NAMALWA (cell line): ENCODE measurements at places on chromosomes 1 and 21.

DNA sequence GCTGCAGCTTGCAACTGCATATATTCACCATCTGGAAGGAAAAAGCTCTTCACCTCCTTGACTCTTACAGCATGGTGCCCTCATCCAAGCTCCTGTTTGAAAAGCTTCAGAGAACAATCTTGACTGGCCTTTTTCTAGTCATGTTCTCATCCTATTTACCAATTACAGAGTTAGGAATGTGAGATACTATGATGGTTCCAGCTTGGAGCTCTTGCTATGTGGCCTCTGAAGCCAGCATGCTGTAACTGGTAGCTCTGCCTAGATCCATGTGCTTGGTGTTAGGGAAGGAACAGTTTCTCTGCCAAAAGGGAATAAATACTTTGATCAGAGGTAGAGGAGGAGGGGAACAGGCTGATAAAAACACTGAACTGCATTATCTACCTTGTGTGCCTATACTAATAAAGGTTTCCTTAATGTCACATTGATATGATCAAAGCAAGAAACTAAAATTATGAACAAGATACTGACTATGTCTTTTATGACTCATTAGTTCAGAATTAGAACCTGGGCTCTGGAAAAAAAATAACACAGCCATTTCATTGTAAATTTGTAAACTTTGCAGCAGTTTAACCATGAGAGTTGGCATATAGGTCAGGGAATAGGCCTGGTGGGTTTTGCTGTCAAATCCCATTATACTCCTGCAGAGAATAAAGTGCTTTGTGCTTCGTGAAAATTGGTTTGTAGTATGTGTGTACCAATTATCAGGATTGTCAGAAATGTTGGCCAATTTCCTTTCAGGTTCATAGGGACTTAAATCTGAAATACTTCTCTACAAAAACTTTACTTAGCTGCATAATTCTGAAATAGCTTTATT is 92.7 kb downstream of the LEPR start:
- DNase-seq, result no peak

DNA sequence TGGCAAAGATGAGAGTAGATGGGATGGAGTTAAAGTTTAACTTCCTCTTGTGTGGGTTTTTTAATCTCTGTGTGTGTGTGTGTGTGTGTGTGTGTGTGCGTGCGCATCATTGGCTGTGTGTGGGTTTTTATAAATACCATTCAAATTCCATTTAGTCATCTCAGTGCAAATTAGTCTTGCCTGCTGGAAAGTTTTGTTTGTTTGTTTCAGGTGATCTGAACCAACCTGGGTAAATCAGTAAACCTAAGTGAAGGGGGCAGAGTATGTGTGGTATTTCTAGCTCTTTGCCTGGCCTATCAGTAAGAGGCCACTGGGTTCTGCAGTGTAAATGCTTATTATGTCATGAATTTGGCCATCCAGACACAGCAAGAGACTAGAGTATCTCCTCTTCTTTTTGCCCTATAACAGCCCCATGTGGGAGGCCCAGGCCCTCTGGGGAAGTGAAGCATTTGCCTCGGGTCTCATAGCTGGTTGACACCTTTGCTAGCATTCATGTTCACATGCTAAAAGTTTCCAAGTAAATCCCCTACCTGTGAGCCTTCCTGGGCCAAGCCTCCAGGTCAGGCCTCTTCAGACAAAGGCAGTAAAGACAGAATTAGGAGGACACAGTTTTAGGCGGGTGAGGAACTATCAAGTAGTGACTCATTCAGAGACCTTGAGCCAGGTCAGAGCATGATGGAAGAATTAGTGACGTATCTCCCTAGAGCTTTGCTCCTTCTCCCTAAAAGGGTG is 14.7 kb downstream of the INTS3 start:
- no peak for DNase-seq

GRCh38 chr1:12810691-12811408 is 19.7 kb downstream of the PRAMEF1 start:
- no peak for DNase-seq

GRCh38 chr21:44054710-44055109 is 42.6 kb downstream of the TRAPPC10 start:
- DNase-seq, result no peak

DNA sequence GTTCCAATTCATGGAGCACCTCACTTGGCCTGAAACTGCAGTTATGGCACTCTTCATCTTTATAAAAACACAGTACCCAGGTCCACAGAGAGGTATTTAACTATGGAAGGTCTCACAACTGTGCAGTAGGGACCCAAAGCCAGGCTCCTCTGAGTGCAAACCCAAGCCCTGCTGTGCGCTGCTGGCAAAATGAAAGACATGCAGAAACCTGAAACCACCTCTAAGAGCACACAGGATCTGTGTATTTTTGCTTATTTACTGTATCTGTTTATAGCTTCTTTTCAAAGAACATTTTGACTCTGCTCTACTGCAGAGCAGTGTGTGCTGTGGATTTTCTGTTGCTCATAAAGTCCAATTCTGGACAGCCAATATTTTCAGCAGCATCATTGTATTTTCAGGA is 166.6 kb downstream of the DSCAM start:
- no peak for DNase-seq

- no peak for DNase-seq
These were observed 43.5 kb downstream of the TRIM33 start for GRCh38 chr1:114467491-114467890.
